ENCODE measurements at places on chromosomes 3 and 15.

DNA sequence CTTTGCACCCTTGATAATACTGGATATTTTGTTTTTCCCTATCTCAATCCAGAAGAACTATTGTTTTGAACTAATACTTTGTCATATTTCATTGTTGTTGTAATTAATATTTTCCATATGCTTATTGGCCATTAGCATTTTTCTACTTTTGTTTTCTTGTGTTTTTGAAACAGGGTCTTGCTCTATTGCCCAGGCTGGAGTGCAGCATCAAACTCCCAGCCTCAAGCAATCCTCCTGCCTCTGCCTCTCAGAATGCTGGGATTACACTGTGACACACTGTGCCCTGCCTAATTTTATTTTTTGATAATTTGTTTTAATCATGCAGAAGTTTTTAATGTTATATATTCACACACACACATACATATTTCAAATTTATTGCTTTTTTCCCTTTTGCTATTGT, 3.4 kb upstream of the RPS27L start:
- DNase-seq, result no peak

- no peak for DNase-seq
These were observed 17.0 kb downstream of the CELF6 start for GRCh38 chr15:72302955-72303354.

DNA sequence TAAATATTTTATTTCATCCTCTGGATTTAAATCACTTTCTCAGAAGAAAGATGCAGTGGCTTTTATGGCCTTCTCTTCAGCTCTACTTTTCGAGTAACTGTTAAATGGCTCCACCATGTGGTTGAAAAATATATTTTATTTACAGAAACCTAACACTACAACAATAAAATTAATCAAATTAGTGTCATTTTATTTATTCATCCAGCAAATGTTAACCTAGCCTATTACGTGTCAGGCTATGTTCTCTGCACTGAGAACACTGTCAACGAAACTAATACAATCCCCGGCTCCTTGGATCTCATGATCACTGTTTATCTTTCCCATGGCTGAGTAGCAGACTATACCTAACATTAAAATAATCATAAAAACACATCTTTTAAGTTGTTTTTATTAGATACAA, 148.0 kb upstream of the OSTN start:
- DNase-seq, result no peak

GRCh38 chr15:21260966-21261395, 179.3 kb downstream of the POTEB3 start:
- DNase-seq, result no peak

DNA sequence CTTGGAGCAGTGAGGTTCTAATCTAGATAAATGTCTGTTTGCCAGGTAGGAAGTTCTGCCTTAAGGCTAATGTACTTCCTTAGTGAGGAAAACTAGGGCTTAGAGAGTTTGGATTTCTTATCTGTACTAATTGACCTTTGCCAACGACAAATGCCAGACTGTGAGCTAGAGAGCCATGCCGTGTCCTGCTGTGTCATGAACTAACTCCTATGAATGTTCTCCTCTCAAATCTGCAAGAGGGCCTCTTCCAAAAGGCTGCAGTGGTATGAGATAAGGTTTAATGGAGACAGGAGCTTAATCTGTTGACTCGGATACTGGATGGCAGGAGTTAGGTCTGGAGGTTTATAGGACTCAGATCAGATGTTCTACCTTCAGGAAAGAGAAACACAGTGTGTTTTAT, 524.9 kb downstream of the NTRK3 start:
- no peak for DNase-seq

DNA sequence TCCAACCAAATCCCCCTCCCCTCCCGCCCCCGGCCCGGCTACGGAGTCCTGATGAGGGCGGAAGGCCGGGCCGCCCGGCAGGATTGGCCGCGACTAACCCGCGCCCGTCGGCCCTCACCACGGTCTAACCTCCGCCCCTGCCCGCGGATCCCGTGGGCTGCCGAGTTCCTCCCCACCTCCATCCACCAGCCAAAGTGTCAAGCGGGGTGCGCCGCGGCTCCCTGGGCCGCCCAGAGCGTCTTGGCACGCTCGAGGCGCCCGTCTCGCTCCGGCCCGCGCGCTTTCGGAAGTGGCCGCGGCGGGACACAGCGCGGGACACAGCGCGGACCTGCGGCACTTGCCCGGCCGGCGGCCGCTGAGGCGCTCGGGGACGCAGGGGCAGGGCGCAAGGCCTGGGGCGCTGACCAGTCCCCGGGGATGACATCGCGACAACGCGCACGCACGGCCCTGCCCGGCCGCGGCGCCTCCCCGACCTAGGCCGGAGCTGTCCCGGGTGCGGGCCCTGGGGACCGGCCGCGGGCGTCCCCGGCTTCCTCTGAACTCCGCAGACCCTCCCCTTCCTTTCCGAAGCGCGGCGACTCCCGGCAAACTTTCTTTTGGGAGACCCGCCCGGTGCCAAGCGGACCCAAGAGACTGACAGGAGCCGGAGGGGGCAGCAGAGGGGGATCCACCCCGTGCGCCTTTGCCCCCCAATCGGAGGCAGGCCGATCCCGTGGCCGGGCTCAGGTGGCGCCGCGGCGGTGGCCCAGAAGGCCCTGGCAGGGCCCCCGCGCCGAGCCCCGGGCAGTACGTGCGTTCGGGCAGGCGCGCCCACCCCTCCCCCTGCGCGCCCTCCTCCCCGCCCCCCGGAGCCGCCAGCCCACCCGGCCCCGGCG, 112.8 kb upstream of the ICE2 start:
- peak; percentile 72 for DNase-seq

DNA sequence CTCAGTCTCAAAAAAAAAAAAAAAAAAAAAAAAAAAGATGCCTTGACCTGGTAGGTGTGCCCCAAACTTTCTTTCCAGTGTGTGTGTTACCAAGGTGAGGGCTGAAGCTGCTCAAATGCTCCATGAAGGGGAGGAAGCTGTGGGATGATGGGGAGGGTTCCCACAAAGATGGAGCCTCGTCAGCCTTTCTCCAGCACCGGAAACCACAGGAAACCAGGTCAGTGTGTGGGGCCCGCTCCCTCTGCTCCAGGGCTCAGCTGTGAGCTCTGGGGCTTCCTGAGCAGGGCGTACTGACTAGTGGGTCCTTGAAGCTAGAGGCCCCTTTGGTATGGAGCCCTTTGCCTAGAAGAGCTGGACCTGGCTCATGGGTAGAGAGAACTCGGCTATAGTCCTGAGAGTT, 681 bp upstream of the IL17RE start:
- no peak for DNase-seq

- no peak for DNase-seq
These were observed 640.0 kb downstream of the TUSC7 start for GRCh38 chr3:117349566-117349965.

DNA sequence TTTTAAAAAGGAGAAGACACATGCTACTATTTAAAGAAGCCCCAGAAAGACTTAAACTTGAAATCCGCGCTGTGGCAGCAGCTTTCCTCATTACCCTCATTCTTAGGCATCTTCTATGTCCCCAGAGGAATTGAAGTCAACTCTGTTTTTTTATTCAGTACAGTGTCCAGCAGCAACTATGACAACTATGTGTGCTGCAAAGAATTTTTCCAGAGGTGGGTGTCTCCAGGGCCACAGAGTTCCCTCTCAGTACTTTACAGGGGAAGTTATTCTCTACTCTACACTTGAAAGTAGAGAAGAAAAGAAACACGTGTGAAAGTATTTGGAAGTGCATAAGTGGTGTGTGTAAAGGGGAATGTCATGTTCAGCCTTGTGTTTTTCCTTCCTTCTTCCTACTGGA, 32.0 kb downstream of the GATM start:
- DNase-seq, result no peak

GRCh38 chr3:195777975-195778374, 33.8 kb downstream of the MUC4 start:
- no peak for DNase-seq

GRCh38 chr3:152558386-152558785, 276.5 kb upstream of the P2RY1 start:
- DNase-seq, result no peak

Data from femur (tissue), 1 donor.